Ascending aorta (tissue), 2 donors: ENCODE measurements at places on chromosomes 2 and 18. TPM values are rescaled to one million over a fixed set of nuclear protein-coding genes. Genes with fewer than 3 reads are reported as not detected.

The IL1B gene
- not detected for total RNA-seq

The ABCG5 gene
- 4.0 TPM for total RNA-seq

The SCYGR4 gene
- not detected for total RNA-seq

The AMER3 gene
- total RNA-seq, result not detected

The ATP9B gene
- total RNA-seq, result 14.4 TPM

The NEU2 gene
- total RNA-seq, result not detected

The IL36B gene
- not detected for total RNA-seq

The IL1R2 gene
- 25.4 TPM for total RNA-seq

The CCDC142 gene
- 16.5 TPM for total RNA-seq

GRCh38 chr18:41009926-41010325 is 945.1 kb upstream of the PIK3C3 start:
- DNase-seq, result no peak

- no peak for DNase-seq
Observed at GRCh38 chr2:73135236-73135635, 22.5 kb upstream of the RAB11FIP5 start.

- no peak for DNase-seq
Observed at GRCh38 chr2:118050386-118050785, 36.5 kb upstream of the CCDC93 start.

DNA sequence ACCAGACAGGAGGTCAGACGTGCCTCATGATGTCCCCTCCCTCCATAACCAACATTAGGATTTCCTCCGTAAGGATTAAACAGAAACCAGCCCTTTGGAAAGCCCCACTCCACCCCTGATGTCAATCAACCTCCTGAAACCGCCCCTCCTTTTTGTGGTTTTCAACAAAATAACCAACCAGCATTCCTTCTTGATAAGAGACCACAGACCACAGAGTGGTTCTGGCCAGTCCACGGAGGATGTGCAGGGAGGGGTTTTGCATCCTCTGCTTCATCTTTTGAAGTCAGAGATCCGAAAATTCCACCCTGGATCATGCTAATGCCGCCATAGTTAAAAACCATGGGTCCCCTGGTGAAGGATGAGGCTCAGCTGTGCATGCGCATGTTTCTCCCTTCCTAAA is 180.0 kb upstream of the CCDC150 start:
- no peak for DNase-seq

DNA sequence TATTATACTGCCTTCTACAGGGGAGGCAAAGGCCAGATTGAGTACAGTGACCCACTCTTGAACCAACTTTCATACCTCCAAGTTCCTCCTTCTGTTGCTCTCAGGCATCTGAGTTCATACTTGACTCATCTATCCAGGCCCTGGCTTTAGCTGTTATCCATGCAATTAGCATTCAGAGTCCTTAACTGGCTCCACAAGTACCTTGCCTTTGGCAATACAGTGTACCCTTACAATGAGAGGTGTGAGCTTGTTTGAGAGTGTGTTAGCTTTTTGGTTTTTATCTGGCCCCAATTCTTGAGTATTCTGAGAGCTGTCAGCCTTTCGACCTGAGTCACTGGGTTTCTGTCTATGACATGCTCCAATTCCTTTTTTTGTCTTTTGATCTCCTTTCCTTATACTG is 60.2 kb downstream of the EHD3 start:
- DNase-seq, result no peak

- no peak for DNase-seq
Observed at GRCh38 chr2:40225670-40226210, 226.2 kb downstream of the SLC8A1 start.

DNA sequence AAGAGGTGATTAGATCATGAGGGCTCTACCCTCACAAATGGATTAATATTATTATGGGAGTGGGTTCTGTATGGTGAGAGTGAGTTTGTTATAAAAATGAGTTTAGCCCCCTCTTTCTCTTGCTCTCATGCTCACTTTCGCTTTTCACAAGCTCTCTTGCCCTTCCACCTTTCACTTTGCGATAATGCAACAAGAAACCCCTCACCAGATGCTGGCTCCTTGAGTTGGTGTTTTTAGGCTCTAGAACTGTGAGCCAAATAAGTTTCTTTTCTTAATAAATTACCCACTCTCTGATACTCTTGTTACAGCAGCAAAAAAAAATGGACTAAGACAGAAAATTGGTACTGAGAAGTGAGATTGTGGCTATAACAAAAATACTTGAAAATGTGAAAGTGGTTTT is 106.5 kb downstream of the EHBP1 start:
- DNase-seq, result no peak

DNA sequence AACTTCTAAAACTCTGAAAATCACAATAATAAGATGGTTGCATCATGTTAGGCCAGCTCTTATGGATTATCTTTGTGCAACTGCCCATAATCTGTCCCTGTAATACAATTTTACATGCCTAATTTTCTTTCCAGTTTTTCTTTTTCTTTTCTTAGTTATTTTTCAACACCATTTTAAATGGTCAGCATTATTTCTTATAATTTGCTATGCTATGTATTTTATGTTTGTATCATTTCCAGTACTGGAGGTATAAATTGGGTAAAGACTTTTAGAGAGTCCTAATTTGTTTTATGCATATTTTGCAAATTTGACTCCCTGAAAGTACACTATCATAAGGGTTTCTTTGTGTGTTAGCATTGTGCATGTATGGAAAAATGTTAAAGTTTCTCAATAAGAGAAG is 333.0 kb downstream of the CCDC178 start:
- DNase-seq, result no peak

DNA sequence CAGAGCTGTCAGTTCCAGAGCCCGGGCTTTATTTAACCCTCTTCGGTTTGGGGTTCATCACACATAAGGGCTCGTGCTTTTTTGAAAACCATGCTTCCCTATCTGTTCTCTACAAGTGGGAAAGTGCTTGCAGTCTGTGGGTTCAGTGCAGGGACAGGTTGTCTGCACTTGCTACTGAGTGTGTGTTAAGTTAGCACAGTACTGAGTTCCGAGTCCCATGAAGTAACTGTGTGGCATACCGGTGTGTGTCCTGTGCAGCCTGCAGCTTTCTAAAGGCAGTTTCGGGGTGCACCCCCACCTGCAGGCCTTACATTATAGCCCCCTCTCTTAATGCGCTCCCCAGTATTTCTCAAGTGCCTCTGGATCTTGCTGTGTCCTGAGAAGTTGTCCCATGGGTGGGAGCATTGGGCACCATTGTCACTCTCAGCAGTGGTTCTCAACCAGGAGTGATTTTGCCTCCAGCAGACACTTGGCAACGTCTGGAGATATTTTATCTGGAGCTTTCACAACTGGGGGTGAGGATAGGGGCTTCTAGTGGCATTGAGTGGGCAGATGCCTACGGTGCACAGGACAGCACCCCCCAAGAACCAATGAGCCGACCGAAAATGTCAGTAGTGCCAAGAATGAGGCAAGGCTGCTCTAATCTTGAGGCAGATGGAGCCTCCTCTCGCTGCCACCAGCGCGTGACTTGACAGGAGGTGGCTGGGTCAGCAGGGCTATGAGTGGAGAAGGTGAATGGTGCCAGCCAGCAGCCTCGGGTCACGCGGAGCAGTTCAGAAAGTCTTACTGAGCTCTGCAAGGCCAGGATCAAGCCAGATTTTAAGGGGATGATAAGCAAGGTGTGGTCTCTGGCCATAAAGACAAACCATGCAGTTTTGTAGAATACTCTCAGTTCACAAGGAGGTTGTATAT is 152.2 kb downstream of the SMAD7 start:
- DNase-seq, result peak; percentile 62

GRCh38 chr2:26438926-26439325 is 37.2 kb downstream of the DRC1 start:
- no peak for DNase-seq

GRCh38 chr2:20106746-20107145 is 55.3 kb upstream of the LAPTM4A start:
- DNase-seq, result no peak

- DNase-seq, result no peak
Observed at GRCh38 chr2:102093662-102094061, 48.9 kb upstream of the IL1R1 start.

- DNase-seq, result no peak
Observed at GRCh38 chr2:120893811-120894584, 158.3 kb downstream of the GLI2 start.

DNA sequence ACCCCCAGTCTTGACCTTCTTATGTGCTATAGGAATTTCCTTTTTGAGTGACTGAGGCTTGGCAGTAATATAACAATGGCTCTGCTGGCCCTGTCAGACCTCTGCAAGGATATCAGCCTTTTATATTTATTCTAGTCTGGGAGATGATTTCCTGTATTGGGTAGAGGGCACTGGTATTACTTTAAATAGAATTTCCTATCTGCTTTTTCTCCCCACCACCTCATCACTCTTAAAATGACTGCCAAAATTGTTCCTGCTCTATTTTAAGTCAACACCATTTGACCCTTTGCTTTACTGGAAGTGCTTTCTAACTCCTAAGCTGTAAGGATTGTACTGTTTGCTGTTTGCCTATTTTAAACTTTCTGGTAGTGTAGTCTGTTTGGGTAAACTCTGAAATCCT is 658.4 kb upstream of the FSHR start:
- DNase-seq, result no peak

GRCh38 chr2:74006459-74006858 is 21.7 kb downstream of the TET3 start:
- peak; percentile 25 for DNase-seq

- peak; percentile 66 for DNase-seq
Observed at GRCh38 chr2:240836781-240837467, 16.9 kb upstream of the KIF1A start.
